Stimulated activated CD4-positive, alpha-beta T cell treated with anti-CD3 and anti-CD28 coated beads, Interleukin-15, amount 100 ng/mL, for 24 hours (primary cell): ENCODE measurements at places on chromosomes 7 and 10.

DNA sequence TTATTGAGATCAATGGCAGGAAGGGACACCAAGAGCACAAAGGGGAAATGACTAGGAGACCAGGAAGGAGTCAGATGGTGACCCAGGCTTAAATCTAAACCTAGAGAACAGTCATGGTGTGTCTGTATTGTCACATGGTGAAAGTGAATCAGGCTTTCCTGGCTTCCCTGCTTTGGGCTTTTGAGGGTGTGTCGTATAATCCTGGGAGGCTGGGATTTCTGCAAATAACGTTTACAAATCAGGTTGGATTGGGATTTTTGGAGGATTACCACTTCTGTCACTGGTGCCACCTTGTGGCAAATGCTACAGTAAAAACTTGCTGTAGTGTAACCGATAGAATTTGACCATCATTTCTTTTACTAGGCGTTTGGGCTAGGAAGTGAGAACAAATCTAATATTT, 502.6 kb downstream of the NRG3 start:
- no peak for DNase-seq

DNA sequence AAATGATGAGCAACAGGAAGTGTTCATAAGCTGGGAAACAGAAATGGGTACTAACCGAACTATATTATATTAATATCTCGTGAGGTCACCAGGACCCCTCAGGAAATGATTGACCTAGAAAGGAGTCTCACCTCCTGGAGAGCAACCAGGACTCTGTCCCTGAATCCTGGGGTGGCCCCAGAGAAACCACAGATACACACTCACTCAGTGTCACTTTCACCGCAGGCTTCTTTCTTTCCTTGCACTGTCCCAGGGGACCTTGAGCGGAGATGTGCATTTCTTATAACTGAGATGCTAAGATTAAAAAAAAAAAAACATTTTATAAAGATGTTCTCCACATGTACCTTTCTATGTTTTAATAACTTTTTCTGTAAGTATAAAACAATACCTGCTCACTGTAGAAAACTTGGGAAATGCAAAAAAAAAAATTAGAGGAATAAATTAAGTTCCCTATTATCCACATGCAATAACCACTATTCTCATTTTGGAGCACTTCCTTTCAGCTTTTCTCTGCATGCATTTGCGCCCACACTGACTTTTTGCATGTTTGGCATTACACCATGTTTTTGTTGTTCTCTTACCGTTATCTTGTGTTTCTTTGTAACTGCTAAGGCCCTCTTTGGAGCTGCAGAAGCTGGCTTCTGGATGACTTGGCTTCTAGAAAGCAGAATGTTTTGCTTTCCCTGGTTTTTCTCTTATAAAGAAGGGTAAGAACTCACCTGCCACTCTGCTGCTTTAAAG, 15.0 kb downstream of the NOD1 start:
- DNase-seq = no peak

DNA sequence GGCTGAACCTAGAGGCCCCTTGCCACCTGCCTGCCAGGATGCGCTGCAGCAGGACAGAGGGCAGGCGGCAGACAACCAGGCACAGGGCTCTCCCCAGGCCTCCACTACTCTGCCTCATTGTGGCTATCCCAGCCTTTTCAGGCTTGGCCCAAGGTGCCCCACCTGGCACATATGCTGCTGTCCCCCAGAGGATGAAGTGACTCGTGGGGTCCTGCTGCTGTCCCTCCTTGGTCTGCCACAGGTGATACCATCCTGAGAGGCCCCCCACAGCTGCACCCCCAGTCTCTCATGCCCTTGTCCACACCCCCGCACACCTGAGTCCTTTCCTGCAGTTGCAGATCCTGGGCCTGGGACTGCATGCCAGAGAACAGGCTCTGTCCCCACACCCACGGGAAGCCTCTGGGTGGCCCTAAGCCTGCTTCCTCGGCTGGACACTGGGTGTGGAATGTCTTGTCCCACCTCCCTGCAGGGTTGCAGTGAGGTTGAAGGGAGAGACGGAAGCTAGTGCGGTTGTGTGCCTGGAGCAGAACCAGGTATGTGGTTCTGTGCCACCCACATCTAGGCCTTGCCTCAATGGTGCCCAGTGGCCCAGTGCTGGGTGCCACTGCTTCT, 55.3 kb downstream of the RASGEF1A start:
- DNase-seq = no peak

- no peak for DNase-seq
Observed at GRCh38 chr10:117807441-117807840, 239.3 kb downstream of the RAB11FIP2 start.

DNA sequence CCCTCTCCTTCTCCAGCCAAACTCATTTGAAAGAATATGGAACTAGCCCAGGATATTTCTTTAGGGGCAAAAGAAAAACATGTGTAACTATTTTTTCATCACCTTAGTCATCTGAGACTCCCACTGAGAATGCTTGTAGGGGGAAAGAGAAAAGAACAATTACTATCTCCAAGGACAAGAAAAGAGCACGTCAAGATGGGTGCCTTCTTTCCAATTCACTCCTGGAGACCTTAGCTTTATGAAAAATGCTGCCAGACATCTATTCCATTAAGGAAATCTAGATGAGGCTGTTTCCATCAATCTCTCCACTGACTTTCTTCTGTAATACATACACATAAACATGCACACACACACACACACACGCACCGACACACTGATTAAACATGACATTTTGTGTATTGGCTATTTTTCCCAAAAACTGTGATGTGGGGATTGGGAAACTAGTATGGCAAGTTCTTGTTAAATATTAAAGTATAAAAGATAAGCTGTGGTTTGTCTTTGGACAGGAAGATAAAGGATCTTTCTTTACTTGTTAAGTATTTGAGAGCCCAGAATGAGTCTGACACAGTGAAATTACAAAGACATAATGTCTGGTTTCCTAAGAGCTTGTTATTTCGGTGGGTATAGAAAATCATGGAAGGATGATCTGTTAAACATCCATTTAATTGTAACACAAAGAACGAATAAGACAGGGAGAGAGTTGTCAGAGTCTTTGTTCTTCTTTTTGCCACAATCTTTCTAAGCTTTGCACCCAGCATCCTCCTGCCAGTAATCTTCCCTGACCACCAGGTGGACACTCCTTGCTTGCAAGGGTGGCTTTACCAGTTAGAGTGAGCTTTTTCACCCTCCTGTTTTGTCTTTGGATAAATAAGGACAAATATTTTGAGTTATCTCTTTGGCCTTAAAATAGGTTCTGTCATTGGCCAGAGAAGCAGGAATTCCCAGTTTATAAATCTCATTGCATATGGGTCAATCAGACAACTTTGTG, 177.3 kb upstream of the TMEM72 start:
- DNase-seq = no peak

DNA sequence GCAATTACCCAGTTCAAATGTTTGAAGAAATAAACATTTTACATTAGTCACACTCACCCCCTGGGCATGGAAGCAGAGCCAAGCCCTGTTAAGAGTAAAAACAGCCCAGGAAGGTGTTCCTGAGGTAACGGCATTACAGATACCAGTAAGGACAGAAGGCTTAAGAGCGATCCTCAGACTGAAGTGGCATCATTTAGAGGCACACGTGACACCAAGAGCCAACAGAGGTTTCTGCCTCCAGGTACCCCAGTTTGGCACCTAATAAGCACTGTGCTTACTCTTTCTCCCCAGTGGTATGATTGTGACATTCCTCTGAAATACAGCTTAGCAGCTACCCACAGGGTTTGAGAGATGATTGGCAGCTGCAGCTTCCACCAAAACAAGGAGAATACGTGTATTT, 17.2 kb downstream of the MMS19 start:
- no peak for DNase-seq

DNA sequence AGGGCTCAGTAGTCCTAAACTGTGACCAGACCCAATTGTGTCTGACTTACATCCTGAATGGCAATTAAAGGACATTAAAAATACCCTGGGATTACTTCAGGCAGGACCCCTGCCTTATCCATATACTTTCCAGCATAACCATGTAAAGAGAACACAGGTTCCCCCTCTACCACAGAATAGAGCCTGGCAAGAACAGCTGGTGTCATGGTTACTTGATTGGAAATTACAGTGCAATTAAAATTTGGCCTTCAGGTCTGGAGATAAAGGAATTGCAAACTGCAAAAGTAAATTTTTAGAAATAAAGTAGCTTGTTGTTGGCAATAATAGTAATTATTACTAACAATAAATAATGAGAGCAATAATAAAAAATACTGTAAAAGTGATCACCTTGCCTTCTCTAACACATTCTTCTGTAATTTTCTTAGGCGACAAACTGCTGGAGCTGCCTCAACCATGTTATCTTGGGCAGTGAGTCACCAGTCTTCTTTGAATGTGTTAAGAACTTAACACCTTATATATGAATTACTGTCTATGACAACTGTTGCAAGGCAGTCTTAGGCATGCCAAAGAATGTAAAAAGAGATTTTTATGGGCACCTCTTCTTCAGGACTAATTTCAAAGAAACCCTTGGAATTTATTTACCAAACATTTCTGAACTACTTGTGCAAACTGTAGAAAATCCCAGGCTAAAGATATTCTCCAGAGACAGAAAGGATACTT, 53.7 kb downstream of the HIBADH start:
- DNase-seq = no peak

- DNase-seq = no peak
Observed at GRCh38 chr7:2726316-2727018, 38.5 kb downstream of the AMZ1 start.

DNA sequence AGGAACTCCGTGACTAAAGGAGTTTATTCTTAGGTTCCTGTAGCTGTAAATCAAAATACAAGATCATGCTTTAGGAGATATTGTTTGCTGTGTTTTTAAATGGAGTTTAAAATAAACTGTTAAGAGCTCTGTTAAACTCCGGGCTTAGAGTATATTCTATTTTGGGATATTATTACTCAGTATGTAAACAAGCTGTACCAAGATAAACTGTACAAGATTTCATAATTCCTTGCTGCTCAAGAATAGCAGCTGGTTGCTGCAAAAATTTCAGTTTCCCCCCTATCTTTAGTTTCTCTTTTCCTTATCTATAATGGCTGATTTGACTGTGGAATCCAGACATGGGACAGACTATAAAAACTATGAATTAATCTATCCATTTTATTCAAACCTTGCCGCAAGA, 215.7 kb downstream of the HTR7 start:
- DNase-seq = no peak

DNA sequence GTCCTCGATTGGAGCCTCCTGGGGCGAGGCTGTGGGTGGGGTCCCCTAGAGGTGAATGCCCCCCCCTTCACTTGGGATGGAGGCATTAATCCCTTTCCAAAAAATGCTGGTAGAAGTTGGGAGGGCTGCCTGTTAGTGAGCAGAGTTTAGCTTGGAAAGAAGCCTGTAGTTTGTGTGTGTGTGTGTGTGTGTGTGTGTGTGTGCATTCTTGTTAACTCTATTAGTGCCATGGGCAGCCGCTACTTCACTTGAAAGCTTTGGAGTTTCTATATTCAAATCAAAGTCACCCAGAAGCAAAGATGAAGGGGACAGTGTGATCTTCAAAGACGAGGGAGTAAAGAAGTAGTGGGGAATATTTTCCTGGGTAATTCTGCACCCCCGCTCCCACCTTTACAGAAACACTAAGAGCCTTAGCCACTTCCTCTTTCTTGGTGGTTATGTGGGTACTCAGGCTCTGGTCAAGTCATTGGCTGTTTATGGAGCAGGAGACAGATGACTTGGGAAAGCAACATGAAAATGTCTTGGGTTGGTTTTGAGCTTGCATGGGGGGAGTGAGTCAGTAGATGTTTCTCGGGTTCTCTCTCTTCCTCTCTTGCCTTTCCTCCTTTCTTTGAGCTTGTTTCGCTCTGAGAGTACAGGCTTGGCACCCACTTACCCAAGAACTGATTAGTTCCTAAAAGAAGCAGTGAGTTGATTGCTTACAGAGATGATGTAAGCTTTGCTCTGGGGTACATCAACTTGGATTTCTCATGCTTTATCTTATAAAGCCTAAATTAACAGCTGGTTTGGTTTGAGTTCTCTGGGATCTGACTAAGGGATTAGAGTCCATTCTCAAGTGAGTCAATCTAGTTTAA, 35.9 kb downstream of the TCF7L2 start:
- peak; percentile 27 for DNase-seq

- DNase-seq = no peak
Observed at GRCh38 chr10:49791100-49791499, 29.0 kb upstream of the OGDHL start.

DNA sequence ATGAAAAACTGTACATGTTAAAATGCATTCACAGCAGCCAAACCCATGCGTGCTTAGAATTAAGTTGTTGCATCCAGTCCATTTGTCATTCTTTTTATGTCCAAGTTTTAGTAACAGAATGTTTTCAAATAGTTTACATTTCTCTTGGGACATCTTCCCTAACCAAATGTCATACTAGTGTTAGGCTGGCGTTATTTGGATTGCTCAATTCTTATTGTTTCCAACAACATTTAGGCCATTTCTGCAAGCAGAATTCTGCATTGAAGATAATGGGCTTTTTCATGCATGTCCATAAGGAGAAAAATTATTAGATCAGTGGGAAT, 203.0 kb downstream of the HIBADH start:
- DNase-seq = no peak

DNA sequence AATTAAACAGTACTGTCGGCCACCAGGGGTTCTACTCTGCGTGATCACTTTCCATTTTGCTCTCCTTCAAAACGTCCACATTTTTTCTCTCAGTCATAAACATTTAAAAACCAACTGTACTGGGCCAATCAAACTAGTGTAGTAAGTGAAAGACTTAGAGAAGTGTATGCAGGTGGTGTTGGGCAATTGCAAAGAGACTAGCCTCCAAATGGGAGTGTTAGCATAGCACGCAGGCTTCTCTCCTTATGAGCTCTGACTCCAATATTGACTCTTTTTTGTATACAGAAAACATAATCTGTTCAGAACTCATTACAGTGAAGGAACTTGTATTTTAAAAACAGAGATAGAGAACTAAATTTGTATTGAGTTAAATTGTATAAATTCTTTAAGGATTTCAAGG, 150.6 kb downstream of the SDK1 start:
- no peak for DNase-seq

GRCh38 chr7:159136846-159137245, 7.8 kb downstream of the VIPR2 start:
- DNase-seq = no peak

GRCh38 chr7:107560898-107561516, 2.7 kb downstream of the COG5 start:
- DNase-seq = no peak

- no peak for DNase-seq
Observed at GRCh38 chr7:88629559-88629958, 129.9 kb upstream of the ZNF804B start.

- no peak for DNase-seq
Observed at GRCh38 chr7:150407588-150408392, 28.7 kb downstream of the ZNF775 start.

- DNase-seq = peak; percentile 12
Observed at GRCh38 chr7:36787933-36788378, 63.7 kb upstream of the AOAH start.

DNA sequence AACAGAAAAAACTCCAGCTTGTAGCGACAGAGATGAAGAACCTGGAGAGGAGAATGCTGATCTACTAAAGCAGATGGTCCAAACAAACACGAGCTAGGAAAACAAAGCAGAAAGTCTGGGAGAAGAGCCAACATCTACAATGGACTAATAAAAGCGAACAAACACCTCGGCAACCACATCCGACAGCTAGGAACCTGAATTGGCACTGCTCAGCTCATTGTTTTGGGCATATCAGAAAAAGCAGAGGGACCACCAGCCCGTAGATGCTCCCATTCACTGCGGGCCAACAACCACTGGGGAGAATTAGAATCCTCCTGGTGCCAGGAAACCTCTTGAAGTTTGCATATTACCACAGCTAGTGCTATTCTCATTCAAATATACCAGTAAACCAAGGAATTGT, 204.7 kb downstream of the NXPH1 start:
- no peak for DNase-seq

- no peak for DNase-seq
Observed at GRCh38 chr10:650441-650851, 39.0 kb downstream of the DIP2C start.
